Right lobe of liver (tissue), 6 donors: ENCODE measurements at places on chromosomes 3 and 15. TPM values are rescaled to one million over a fixed set of nuclear protein-coding genes. Genes with fewer than 3 reads are reported as not detected.
A peak's percentile ranks its signal among the peaks of the same experiment; 100 is the strongest.

DNA sequence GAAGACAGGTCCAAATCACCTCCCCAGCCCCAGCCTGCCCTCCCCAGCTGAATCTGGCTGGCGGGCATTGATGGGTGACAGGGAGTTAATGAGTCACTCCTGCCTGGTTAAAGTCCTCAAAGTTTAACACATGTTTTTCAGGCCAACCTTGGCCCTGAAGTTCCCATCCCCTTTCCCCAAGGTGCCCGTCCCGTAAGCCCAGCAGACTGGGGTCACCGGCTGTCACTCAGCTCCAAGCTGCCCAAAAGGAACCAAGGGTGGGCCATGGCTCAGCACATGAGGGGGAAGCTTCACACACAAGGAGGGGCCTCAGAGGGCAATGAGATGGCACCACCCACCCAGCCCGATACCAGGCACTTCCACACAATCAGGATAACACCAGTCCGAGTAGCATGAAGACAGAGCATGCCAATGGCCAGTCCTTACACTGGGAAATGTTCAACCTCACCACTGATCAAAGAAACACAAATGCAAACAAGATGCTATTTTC, 10.2 kb upstream of the KLF15 start:
- no peaks in the 10 kb centered on the region for H3K36me3 ChIP-seq
- DNase-seq = peak; percentile 79
- H3K4me1 ChIP-seq = peaks cover 32% of the 10 kb centered on the region
- peak overlapping the region; percentile 89 for H3K27ac ChIP-seq

DNA sequence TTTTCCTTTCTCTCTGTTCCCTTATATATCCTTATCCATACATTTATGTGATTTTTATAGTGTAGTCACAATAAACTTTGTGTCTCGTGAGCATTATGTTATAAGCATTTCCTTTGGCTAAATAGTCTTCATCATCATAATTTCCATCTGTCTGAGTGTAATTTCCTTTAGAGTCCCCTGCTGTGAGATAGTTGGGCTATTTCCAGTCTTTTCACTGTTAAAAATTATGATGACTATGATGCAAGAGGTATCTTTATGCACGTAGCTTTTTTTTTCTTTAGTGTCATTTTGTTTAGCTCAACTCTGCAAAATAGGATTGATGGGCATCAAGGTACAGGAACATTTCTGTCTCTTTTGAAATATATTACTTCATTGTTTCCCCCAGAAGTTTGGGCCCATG, 26.9 kb upstream of the CA12 start:
- no peak overlapping the region for H3K27ac ChIP-seq
- DNase-seq = no peak
- no peaks in the 10 kb centered on the region for H3K27me3 ChIP-seq
- H3K4me1 ChIP-seq = no peaks in the 10 kb centered on the region
- H3K36me3 ChIP-seq = no peaks in the 10 kb centered on the region
- H3K4me3 ChIP-seq = no peak overlapping the region

DNA sequence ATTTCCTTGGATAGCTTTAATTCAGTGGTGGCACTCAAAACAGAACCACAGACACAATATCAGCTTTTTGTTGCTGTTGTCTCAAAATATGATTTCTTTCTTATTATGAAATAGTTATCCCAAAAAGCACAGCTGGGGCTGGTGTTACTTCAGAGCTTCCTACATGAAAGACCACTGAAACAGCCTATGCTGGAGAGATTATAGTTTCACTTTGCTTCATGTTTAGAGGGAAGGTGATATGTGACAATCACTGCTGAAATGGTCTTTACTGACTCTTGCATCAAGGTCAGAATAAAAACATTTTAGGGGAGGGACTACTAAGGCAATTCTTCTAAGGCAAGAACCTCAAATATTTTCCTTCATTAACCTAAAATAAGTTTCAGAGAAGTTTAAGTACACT, 190.7 kb downstream of the TNIK start:
- H3K36me3 ChIP-seq = no peaks in the 10 kb centered on the region
- H3K4me1 ChIP-seq = peaks cover 8% of the 10 kb centered on the region
- no peaks in the 10 kb centered on the region for H3K27me3 ChIP-seq
- DNase-seq = no peak
- H3K4me3 ChIP-seq = no peak overlapping the region
- no peak overlapping the region for H3K27ac ChIP-seq

- no peaks in the 10 kb centered on the region for H3K27me3 ChIP-seq
- H3K36me3 ChIP-seq = no peaks in the 10 kb centered on the region
- peak overlapping the region; percentile 10 for H3K27ac ChIP-seq
- H3K4me3 ChIP-seq = no peak overlapping the region
These were observed 594.4 kb downstream of the FOXP1 start for GRCh38 chr3:70989174-70989573.

DNA sequence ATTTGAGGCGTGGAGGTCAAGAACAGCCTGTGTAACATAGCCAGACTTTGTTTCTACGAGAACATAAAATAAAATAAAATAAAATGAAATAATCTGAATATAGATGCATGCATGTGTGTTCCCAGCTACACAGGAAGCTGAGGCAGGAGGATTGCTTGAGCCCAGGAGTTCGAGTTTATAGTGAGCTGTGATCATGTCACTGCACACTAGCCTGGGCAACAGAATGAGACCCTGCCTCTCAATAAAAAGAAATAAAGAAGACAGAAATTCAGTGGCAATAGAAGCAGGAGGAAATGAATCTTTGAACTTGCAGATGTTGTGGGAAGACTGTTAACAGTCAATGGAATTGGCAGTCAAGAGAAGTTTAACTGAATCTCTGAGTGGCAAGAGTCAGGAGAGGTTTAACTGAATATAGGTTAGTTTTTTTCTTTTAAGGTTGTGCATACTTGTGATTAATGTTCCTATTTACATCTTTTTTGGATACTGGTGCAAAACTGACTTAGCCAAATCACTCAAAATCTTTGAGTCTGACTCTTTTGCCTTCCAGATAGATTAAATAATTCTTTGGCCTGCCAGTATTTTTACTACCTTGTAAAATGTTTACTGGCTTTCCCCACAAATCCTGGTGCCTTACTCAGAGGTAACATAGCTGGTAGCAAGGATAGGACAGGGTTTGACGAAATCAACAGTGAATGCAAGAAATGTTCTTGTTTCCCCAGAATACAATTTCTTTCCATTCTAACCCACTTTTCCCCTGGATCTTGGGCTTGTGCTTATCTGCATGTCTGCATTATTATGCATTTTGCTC, 361.4 kb downstream of the PDCD6IP start:
- H3K27ac ChIP-seq = no peak overlapping the region
- H3K4me1 ChIP-seq = no peaks in the 10 kb centered on the region
- no peak for DNase-seq
- no peaks in the 10 kb centered on the region for H3K36me3 ChIP-seq
- H3K4me3 ChIP-seq = no peak overlapping the region
- no peaks in the 10 kb centered on the region for H3K27me3 ChIP-seq

DNA sequence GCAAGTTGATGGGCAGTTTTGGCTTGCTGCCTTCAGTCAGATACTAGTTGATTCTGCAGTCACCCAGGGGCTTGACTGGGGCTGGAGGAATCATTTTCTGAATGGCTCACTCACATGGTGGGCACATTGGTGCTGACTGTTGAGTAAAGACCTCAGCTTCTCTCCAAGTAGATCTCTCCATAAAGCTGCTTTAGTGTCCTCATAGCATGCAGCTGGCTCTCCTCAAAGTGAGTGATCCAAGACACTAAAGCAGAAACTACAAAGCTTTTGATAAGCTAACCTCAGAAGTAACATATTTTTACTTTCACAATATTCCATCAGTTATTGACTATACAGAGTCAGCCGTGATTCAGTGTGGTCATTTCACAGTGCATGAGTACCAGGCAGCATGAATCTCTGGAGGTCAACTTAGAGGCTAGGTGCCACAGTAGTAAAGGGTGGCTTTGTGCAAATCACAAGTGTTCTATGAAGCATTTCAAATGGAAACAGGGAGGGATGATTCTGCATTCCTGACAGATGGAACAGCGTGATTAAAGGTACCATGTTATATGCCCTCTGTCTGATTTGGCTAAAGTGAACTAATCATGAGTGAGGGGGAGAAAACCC, 24.3 kb upstream of the ATP8B4 start:
- H3K27me3 ChIP-seq = no peaks in the 10 kb centered on the region
- peaks cover 6% of the 10 kb centered on the region for H3K4me1 ChIP-seq
- no peaks in the 10 kb centered on the region for H3K36me3 ChIP-seq
- no peak overlapping the region for H3K4me3 ChIP-seq
- H3K27ac ChIP-seq = no peak overlapping the region
- DNase-seq = no peak

DNA sequence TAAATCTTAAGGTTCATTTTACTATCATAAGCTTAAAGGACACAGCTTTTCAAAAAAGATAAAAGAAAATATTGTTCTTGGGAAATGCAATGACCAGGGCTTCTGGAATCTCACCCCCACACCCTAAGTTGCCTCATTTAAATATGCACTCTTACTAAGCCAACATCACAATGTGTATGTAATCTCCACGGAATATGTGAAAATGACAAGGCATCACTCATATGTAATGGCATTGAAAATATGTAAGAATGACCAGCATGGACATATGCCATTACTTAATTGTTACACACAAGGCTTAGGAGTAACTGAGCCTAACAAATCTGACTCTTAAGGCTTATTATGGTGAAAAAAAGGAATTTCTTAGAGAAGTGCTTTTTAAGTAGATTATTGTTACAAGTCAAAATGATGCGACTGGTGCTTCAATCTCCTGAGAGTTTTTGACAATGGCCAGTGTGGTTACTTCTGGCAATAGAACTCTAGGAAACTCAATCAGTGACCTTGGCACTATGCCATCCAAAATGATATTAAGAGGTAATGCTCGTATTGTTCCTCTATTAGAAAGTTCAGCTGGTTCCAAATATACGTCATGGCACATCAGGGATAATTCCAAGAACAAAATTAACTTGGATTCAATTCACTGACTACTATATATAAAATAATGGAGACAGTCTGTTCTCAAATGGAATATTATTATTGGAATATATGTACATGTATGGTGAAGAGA, 290.0 kb upstream of the PLSCR5 start:
- H3K27ac ChIP-seq = no peak overlapping the region
- no peak for DNase-seq
- H3K4me3 ChIP-seq = no peak overlapping the region

GRCh38 chr3:44510000-44510368, 32.5 kb upstream of the ZNF445 start:
- no peaks in the 10 kb centered on the region for H3K36me3 ChIP-seq
- peaks cover 5% of the 10 kb centered on the region for H3K4me1 ChIP-seq
- H3K27me3 ChIP-seq = no peaks in the 10 kb centered on the region
- peak overlapping the region; percentile 74 for H3K27ac ChIP-seq
- H3K4me3 ChIP-seq = peak overlapping the region; percentile 88
- DNase-seq = no peak

- H3K4me3 ChIP-seq = no peak overlapping the region
- H3K4me1 ChIP-seq = no peaks in the 10 kb centered on the region
- no peaks in the 10 kb centered on the region for H3K36me3 ChIP-seq
- no peak for DNase-seq
These were observed 606.6 kb downstream of the RBMS3 start for GRCh38 chr3:29887451-29887850.

DNA sequence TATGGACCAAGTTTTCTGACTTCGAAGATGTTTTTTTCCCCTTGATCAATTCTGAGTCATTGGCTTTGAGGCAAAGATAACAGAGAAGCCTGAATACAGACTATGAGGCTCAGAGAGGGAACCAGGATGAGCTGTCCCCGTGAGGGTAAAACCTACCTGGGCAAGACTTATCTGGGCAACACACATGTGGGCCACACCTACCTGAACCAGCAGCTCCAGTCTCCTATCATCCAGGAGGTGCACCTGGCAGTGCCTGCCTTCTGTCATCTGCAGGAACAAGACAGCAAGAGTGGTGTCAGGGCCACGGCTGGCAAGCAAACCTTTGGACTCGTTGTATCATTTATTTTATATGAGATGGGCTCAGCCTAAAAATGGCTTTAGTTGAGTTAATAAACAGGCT, 72.6 kb downstream of the FRMD4B start:
- H3K27ac ChIP-seq = no peak overlapping the region
- no peaks in the 10 kb centered on the region for H3K36me3 ChIP-seq
- H3K4me3 ChIP-seq = no peak overlapping the region
- H3K27me3 ChIP-seq = no peaks in the 10 kb centered on the region

DNA sequence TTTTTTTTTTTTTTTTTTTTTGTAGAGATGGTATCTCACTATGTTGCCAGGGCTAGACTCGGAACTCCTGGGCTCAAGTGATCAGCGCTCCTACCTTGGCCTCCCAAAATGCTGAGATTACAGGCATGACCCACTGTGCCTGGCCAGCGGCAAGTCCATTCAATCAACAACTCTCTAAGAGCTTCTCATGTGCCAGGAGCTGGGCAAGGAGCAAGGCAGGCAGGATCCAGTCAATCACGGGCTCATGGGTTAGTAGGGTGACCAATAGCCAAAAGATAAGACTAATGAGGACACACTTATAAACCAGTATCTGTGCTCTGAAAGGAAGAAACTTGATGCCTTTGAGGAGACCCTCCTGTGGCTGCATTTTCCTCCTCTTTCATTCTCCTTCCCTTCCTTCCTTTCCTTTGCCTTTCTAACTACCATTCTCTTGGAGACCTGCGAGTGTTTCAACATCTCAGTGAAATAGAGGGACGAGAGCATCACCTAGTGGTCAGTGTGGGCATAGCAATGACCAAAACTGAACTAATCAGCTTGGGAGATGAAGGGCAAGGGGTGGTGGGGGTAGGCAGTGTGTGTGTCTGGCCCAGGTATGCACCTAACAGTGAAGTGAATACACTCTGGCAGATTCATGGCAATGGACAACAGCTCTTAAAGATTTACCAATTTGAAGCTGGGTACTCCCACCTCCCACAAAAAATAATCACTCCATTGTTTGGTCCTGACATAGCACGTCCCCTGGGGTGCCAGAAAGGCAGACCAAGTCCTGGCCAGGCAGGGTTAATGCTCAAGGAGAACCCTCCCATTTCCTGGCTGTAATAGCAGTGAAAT, 6.3 kb downstream of the RPP25 start:
- H3K36me3 ChIP-seq = no peaks in the 10 kb centered on the region
- no peaks in the 10 kb centered on the region for H3K4me1 ChIP-seq

- peak overlapping the region; percentile 92 for H3K27ac ChIP-seq
- DNase-seq = no peak
- H3K27me3 ChIP-seq = no peaks in the 10 kb centered on the region
- H3K4me3 ChIP-seq = no peak overlapping the region
These were observed 27.8 kb downstream of the ADGRG7 start for GRCh38 chr3:100637197-100637631.

DNA sequence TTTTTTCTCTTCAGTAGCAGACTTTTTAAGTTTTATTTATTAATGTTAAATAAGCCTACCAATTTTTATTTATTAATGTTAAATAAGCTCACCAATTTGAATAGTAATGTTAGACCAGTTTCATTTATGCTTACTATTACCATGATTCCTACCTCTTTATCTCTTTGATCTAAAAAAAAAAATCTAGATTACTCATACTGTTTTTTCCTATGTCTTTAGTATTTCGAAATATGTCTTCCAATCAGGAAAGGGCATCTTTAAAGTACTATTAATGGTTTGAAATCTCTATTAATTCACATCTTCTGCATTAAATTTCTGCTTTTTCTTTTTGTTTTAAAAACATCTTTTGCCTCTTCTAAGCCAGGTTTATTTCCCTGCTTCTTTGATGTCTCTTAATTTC, 27.5 kb upstream of the MAPKBP1 start:
- no peaks in the 10 kb centered on the region for H3K27me3 ChIP-seq
- H3K36me3 ChIP-seq = peaks cover 33% of the 10 kb centered on the region
- no peak overlapping the region for H3K27ac ChIP-seq
- no peak for DNase-seq
- H3K4me1 ChIP-seq = no peaks in the 10 kb centered on the region

- no peak overlapping the region for H3K27ac ChIP-seq
- no peak for DNase-seq
- no peak overlapping the region for H3K4me3 ChIP-seq
- H3K36me3 ChIP-seq = no peaks in the 10 kb centered on the region
These were observed 243.9 kb downstream of the OPA1 start for GRCh38 chr3:193836918-193837317.

The ARID3B gene
- 1.5 TPM for total RNA-seq

The TRIM42 gene
- not detected for total RNA-seq
